ENCODE measurements at places on chromosomes 4 and X. TPM values are rescaled to one million over a fixed set of nuclear protein-coding genes. Genes with fewer than 3 reads are reported as not detected.

The SEPSECS gene
- 6.7 TPM for total RNA-seq

The ARHGEF6 gene
- under 0.01 TPM for total RNA-seq

The ATP2B3 gene
- total RNA-seq = not detected

The MGAT4D gene
- total RNA-seq = not detected

The CXXC4 gene
- total RNA-seq = 0.39 TPM

The MAGEA2 gene
- total RNA-seq = not detected

The CYLC1 gene
- not detected for total RNA-seq

The GLRA2 gene
- total RNA-seq = not detected

The FAM149A gene
- total RNA-seq = 1.5 TPM

The IL2 gene
- not detected for total RNA-seq

The LRIT3 gene
- not detected for total RNA-seq

The PHKA2 gene
- 48.3 TPM for total RNA-seq

The KLHL15 gene
- 12.2 TPM for total RNA-seq

The CENPE gene
- 4.2 TPM for total RNA-seq

The GYPB gene
- total RNA-seq = not detected

The RIPPLY1 gene
- not detected for total RNA-seq

The USP17L22 gene
- total RNA-seq = not detected

The STARD8 gene
- total RNA-seq = 0.39 TPM

The NDST3 gene
- 2.3 TPM for total RNA-seq

The SSX4 gene
- total RNA-seq = not detected

The EVC2 gene
- 9.8 TPM for total RNA-seq

The GPAT3 gene
- total RNA-seq = 2.4 TPM

The CENPVL2 gene
- not detected for total RNA-seq

The GAGE1 gene
- total RNA-seq = not detected

The LEF1 gene
- total RNA-seq = not detected

The CABS1 gene
- total RNA-seq = not detected

The MAGEB2 gene
- total RNA-seq = not detected

The MAP7D2 gene
- 0.39 TPM for total RNA-seq

The CFAP299 gene
- not detected for total RNA-seq

The GLUD2 gene
- total RNA-seq = 0.54 TPM

The THOC2 gene
- total RNA-seq = 124 TPM

The C4orf50 gene
- under 0.01 TPM for total RNA-seq

The PDZD11 gene
- 66.2 TPM for total RNA-seq

The PCDH18 gene
- total RNA-seq = 0.87 TPM

The HOPX gene
- 7.1 TPM for total RNA-seq

The FGFR3 gene
- 2.0 TPM for total RNA-seq

The AFF2 gene
- total RNA-seq = under 0.01 TPM

The NKX3-2 gene
- 0.39 TPM for total RNA-seq

The PRIMPOL gene
- total RNA-seq = 12.6 TPM

The CCDC149 gene
- 2.5 TPM for total RNA-seq

The ACOX3 gene
- 37.8 TPM for total RNA-seq

The ARAP2 gene
- total RNA-seq = 43.6 TPM

The SPACA5 gene
- total RNA-seq = not detected

The SATL1 gene
- under 0.01 TPM for total RNA-seq

The DMP1 gene
- total RNA-seq = not detected

The NPY2R gene
- total RNA-seq = not detected

The PLXNB3 gene
- 0.39 TPM for total RNA-seq

The TLR3 gene
- 4.3 TPM for total RNA-seq

The USP51 gene
- 7.1 TPM for total RNA-seq

The PLAC1 gene
- total RNA-seq = 2.0 TPM

The TRAM1L1 gene
- 6.3 TPM for total RNA-seq

The FUNDC1 gene
- 11.2 TPM for total RNA-seq

The FAM200B gene
- total RNA-seq = 21.5 TPM

The TENT5D gene
- not detected for total RNA-seq

The SLITRK2 gene
- not detected for total RNA-seq

The FAM53A gene
- 0.98 TPM for total RNA-seq

The ALAS2 gene
- not detected for total RNA-seq
